ENCODE measurements at places on chromosomes 1 and 21.

DNA sequence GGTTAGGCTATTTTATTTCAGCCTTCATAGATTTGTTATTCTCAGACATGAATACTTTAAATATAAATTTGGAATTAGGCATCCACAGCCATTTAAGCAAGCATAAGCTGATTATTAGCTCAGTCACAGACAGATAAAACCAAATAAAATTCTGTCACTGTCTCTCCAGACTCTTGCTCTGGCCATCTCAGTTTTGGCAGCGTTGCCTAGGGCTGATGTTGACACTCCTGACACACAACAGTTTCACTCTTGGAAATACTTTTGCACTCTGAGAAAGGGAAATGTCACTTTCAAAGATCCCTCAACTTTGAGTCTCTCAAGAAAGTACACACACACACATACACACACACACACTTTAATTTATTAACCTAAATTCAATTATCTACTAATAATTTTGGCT lies 372.7 kb downstream of the BRINP3 start:
- DNase-seq = no peak

- DNase-seq = no peak
Measured at GRCh38 chr1:39332828-39333227, 128.3 kb downstream of the MACF1 start.

DNA sequence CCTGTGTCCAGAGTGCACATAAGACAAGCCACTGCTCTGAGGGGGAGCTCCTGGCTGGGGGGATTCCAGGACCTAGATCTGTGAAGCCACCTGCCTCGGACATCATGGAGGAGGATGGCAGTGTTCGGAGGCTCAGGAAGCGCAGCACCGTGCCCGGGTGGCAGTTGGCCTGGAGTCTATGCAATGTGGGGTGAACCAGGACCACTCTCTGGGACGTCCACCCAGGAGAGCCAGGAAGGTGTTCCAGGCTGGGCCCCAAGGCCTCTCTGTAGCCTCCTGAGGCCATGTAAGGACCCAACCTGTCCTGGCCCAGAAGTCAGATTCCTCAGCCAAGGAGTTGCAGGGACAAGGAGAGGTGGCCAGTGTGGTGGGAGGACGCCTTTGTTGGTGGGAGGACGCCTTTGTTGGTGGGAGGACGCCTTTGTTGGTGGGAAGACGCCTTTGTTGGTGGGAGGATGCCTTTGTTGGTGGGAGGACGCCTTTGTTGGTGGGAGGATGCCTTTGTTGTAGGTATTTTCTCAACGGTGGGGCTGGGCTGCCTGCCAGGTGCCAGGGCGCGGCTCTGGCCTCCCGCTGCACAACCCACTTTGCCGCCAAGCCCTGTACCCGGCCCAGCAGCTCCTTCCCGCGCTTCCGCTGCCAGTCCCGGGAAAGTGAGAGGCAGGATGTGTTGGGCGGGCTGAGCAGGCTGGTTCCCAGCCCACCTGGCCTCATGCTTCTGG lies 30.6 kb upstream of the BMP8B start:
- DNase-seq = no peak

DNA sequence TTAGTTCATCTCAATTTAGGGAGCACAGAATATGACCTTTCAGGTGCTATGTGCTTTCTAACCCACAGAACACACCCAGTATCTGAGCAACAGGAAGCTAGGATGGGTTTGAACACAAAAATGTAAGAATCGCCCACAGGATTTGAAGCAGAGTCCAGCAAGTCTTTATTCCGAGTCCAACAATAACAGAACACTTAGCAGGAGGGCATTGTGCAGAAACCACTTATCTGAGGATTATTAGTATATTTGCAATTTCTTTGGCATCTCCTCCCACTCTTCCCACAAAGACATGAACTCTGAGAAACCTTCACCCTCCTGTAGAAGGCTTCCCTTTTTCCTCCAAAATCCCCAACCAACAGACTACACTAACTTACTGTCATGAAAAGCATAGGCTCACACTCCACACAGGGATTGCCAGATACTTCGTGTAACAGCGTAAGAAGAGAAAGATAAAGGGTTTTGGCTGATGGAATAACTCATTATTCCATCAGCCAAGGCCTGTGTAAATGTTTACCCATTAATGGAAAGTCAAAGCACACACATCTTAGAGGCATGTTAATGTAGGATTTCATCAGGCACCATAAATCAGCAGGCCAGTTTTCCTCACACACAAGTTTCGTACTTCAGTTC lies 16.1 kb downstream of the SIPA1L2 start:
- peak; percentile 85 for DNase-seq

- no peak for DNase-seq
Measured at GRCh38 chr1:200638073-200638472, 17.5 kb upstream of the KIF14 start.
